Eye (tissue), 1 donor: ENCODE measurements at places on chromosomes 3 and 15.

- no peak for DNase-seq
These were observed 27.0 kb downstream of the NDUFB4 start for GRCh38 chr3:120622870-120623726.

DNA sequence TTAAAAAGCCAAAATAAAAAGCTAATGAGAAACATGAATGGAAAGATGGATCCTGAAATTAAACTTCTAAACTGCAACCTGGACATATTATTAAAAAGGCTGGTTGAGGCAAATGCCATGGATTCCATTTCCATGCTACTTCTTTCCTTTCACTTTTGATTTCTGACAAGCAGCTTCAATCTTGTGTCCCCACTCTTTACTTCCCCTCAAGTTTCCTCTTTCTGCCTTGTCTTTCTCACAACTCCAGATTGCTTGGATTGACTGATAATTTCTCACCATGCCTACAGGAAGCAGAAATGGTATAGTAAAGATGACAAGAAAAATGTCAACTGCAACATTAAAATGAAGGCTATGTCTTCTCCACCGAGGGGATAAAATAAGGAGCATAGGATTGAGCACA lies 1136.7 kb downstream of the TUSC7 start:
- no peak for DNase-seq

DNA sequence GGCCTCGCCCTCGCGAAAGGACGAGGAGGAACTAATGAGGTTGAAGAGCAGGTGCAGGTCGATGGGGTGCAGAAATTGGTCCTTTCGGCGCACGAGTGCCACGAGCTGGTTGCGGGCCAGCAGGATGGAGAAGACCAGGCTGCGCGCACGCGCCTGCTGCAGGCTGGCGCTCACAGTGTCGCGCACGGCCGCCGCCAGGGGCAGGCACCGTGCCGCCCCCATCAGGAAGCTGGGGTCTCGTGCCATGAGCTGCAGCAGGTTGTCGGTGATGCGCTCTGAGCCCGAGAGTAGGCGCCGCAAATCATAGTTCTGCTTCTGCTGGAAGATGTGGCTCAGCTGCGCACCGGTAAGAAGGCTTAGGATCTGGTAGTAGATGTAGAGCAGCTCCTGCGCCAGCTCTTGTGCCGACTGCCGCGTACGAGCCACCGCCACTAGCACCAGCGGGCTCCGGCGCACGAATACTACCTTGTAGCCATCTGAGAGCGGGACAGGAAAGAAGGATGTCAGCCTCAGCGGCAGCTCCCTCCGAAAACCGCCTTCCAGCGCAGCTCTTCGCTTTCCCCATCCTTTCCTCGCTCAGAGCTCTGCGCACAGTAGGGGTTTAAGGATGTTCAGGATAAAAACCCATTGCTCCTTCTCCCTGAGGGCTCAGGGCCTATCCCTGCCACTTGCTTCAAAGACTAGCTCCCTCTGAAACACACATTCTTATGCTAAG lies 6.9 kb upstream of the MST1R start:
- DNase-seq: peak; percentile 60

DNA sequence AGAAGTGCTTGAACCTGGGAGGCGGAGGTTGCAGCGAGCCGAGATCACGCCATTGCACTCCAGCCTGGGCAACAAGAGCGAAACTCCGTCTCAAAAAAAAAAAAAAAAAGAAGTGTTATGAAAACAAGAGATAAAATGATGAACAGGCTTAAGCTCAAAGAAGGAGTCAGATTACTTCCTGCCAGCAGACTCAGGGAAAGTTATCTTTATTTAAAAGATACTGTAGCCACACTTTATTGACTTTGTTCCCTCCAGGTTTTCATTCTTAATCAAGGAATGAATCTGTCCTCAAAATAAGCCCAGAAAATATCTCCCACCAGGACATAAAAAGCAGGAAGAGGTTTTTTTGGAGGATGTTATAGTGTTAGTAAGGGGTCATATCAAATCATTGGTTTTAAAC lies 176.5 kb upstream of the KCNMB2 start:
- no peak for DNase-seq

DNA sequence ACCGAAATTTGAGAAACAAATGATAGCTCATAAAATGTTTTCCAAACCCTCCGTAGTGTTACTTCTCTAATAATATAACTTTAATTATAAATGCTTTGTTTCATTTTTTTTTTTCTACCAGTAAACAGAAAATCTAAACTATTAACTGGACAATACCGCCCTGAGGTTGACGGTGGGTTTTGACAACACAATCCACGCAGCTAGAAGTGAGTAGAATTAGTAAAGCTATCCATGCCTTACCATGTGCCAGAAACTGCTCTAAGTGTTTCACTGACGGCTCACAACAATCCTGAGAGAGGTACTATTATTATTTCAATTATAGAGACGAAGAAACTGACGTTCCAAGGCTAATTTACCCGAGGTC lies 410 bp downstream of the NDUFAF1 start:
- no peak for DNase-seq

DNA sequence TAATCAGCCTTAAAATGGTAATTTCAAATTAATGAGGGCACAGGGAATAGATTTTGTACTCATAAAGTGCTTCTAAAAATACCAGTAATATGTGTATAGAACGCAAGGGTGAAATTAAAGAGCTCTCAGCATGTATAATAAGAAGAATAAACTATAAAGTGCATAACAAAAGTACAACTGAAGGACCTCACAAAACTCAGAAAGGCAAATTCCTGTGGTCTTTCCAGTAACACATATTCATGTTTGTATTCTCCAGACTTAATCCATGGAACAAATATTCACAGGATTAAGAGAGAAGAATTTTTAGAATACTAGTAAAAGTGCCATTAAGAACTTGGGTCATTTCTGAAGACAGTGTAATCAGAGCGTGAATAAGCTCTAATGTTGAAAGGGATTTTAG lies 646.3 kb downstream of the CADM2 start:
- no peak for DNase-seq
